Inflammatory macrophage treated with lipopolysaccharide for 1 hour (primary cell): ENCODE measurements at places on chromosomes 11 and 22.

GRCh38 chr22:20877715-20878114 is 18.9 kb downstream of the SNAP29 start:
- no peak for DNase-seq

- DNase-seq = no peak
Measured at GRCh38 chr11:69376155-69377028, 82.4 kb downstream of the MYEOV start.

DNA sequence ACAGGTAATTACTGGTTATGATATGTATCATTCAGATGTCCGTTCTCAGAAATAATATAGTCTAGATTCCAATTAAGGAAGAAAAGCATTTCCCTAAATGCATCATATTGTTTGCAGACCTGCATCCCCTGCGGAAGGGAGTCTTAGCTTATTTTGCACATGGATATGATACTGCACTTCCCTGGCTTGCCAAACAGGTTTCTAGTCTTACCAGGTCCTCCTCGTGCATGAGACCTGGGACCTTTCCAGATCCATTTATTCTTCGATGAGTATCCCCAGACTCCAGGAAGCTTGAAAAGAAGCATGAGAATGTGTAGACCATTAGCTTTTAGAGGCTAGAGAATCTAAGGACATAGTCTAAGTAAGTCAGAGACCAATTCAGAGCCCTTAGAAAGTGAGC is 30.6 kb downstream of the CYB5R2 start:
- no peak for DNase-seq

GRCh38 chr22:30591191-30591587 is 521 bp downstream of the PES1 start:
- DNase-seq = no peak

DNA sequence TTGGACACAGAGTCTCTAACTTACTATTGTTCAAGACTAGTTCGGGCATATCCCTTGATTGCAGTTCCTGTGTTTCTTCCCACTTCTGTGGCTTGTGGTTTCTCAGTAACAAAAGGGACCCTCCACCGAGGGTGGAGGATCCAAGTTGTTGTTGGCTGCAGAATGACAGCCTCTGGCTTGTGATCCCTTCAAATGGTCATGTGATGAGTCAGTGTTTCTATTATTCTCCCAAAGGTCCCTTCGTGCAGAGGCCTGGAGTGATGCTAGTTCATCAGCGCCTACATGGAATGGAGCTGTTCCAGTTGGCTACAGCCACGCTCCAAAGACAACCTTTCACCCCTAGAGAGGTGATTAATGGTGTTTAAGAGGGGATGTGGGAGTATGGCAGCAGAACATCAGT is 2.6 kb upstream of the VWCE start:
- peak; percentile 87 for DNase-seq

- DNase-seq = no peak
Measured at GRCh38 chr22:47355776-47356510, 593.5 kb downstream of the TBC1D22A start.

GRCh38 chr11:123448823-123449222 is 18.8 kb downstream of the GRAMD1B start:
- no peak for DNase-seq

DNA sequence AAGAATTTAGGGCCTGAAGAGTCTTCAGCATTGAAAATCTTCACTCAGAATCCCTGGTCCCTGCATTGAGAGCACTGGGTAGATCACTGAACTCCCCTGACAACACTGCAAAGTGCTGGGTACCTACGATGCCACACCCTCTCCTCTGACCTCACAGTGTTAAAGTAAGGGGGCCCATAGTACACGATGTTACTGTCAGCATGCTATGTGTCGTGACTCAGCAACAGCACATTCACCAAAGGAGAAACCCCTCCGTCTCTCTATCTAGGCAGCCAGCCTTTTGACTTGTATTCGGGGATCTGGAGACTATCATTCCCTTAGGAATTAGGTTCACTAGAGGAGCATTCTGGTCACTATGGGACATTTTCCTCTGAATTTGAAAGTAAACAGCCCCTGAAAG is 67.4 kb upstream of the PITPNB start:
- DNase-seq = no peak

DNA sequence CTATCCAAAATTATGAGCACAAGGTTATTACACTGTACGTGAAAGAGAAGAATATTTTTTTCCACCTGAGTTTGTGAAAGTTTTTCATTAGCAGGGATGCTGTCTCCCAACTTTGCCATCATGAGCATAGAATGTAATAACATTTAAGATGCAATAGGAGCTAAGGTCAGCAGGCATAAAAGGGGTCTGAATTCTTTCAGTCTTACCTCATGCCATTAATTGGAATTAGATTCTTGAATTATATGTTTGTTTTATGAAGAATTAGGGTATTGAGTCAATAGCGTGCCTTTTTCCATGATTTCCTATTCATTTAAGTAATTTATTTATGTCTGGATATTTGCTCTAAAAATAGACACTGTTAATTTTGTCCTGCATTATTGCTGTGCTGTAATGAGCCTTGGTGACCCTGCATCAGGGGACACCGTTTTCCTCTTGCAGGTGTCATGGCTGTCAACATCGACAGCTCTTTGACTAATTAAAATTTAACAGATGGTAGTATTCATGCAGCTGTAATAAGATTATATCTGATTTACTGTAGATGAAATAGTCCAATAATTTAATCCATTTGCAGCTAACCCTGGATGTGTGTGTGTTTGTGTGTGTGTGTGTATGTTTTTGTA is 637.5 kb downstream of the NELL1 start:
- no peak for DNase-seq

- DNase-seq = no peak
Measured at GRCh38 chr11:104917271-104918112, 19.2 kb upstream of the CASP12 start.

DNA sequence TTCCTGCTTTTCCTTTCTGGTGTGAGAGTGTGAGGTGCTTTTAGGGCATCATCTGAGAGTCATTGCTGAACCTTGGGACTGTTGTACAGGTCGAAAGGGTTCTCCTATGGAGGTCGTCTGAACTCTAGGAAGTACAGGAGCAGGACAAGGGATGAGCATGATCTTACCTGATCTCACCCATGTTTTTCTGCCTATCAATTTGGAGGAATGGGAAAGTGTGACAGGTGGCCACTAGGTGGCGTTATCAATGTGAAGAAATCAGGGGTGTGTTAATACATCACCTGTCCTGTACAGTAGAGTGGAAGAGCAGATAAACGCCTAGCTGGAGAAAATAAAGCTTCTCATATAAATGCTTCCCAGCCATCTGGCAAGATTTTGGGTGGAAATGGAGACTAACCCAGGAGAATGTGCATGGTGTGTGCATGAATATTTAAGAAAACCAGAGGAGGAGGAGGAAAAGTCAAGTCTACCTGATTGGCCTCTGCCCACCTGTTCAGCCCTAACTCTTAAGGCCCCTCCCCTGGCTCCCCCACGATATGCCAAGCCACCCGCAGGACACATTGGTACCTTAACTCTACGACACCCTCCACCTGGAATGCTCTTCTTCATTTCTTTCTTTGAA is 72.0 kb upstream of the NARS2 start:
- peak; percentile 45 for DNase-seq

GRCh38 chr11:93536101-93536861 is 6.9 kb downstream of the SMCO4 start:
- DNase-seq = no peak

DNA sequence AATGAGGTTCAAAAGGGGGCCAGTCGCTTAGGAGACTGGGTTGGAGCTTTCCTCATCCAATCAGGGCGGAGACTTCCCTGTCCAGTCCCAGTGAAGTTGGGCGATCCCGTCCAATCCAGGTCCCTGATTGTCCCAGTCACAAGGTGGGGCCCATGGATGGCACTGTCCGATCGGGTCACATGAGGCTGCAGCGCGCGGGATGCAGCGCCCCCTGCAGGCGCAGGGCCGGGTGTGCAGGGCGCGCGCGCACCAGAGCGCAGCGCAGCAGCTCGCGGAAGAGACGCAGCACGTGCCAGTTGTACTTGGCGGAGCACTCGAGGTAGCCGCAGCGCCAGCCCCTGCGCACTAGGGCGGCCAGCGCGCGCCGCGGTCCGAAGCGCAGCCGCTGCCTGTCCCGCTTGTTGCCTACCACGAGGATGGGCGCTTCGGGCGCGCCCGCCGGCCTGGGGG is 2.3 kb downstream of the RASL10A start:
- peak; percentile 39 for DNase-seq

DNA sequence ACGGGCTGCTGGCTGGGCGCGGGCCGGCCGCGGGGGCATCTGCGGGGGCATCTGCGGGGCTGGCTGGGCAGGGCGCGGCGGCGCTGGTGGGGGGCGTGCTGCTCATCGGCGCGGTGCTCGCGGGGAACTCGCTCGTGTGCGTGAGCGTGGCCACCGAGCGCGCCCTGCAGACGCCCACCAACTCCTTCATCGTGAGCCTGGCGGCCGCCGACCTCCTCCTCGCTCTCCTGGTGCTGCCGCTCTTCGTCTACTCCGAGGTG is 194 bp downstream of the DRD4 start:
- no peak for DNase-seq

DNA sequence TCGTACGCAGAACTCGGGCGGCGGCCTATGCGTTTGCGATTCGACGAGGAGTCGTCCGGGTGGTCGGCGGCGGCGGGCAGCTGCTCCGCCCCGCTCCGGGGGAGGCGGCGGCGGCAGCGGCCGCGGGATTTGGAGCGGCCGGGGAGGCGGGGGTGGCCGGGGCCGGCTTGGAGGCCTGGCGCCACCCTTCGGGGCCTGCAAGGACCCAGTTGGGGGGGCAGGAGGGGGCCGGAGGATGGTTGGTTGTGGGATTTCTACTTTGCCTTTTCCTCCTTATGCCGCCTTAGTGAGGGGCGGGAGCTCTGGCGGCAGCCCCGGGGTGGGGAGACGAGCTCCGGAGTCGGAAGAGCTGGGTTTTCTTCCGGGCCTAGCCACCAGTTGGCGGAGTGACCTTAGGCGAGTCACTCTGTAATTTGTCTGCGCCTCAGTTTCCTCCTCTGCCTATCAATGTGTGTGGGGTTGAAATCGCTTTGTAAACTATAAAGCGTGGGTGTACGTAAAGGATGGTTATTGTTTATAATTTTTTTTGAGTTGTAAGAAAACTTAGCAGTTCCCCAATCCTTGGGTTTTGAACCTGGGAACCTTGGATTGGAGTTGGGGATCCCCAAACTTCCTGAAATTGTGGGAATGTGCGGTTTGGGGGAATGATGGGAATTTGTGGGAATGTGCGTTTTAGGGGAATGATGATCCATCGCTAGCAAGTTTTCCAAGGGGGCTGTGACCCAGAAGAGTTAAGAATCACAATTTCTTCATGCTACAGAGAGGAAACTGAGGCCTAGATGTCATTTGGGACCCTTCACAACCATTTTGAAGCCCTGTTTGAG is 679 bp downstream of the TUG1 start:
- DNase-seq = peak; percentile 21

- peak; percentile 72 for DNase-seq
Measured at GRCh38 chr11:117188620-117189081, 10.1 kb downstream of the SIDT2 start.

GRCh38 chr11:21481255-21481654 is 711.6 kb upstream of the ANO5 start:
- DNase-seq = no peak

DNA sequence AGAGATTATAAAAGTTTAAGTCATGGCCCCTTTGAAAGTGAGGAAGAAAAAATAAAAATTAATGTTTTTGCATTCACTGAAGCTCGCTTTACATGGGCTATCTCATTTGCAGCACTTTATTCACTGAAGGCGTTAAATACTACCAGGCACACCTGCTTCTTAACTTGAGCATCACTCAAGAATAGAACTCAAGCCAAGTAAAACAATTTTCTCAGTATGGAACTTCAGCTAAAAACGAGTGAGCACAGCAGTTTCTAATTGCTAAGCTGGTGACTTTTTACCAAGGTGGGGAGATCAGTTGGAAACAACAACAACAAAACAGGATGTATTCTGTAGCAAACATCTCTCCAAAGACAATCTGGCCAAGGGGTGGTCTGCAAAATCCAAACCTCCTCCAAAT is 405.6 kb downstream of the RAB38 start:
- no peak for DNase-seq

DNA sequence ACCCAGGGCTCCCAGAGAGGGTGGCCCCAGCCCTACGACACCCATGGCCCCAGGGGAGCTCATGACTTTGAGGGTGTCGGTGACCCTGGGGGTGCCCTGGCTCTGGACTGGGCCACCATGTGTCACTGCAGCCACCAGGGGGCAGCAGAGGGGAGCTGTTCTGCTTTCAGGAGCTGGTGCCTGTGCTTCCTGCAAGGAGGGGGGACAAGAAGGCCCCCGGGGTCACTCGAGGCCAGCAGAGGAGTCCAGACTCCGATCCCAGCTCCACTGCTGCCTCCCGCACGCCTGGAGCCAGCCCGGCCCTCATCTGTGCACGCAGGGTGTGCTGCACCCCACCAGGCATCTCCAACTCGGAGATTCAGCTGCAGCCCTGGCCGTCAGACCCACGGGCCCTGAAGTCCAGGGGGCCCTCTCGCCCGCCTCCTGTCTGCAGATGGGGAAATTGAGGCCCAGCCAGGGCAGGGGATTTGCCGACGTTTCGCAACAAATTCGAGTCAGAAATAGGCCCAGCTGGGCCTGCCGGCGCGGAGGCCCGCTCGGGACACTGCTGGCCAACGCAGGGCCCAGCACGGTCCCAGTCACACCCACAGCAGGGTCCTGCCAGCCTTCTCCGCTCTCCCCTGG is 29.5 kb upstream of the WNT7B start:
- DNase-seq = peak; percentile 71

DNA sequence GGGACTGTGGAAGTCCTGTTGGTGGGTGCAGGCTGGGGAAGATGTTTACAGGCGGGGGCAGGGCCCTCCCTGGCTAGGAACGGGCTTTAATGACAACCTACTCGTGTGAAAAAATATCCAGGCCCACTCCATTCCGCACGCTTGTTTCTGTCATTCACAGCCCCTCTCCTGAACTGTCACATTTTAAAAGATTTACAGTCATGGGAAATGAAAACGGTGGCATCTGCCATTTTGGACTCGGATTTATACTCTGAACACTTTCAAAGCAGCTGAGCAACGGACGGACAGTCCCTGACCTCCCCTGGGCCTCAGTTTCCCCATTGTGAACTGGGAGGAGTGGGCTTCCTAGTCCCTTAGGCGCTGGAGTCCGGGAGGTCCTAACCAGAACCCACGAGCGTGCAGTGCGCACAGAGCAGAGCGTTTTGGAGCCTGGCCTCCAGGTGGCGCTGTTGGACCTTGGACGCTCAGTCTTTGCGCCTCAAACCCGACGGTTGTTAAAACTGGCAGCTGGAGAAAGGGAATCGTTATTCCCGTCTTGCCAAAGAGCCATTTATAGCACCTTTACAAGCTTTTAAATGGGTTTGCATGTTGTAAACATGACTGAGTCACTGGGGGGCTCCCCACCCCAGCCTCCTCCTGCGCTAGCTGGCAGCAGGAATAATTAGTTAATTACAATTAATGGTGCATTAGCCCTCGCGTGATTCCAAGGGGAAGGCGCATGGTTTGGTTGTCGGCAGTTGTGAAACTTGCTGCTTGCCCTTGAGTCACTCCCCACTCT is 75.3 kb downstream of the FBLN1 start:
- DNase-seq = peak; percentile 96

DNA sequence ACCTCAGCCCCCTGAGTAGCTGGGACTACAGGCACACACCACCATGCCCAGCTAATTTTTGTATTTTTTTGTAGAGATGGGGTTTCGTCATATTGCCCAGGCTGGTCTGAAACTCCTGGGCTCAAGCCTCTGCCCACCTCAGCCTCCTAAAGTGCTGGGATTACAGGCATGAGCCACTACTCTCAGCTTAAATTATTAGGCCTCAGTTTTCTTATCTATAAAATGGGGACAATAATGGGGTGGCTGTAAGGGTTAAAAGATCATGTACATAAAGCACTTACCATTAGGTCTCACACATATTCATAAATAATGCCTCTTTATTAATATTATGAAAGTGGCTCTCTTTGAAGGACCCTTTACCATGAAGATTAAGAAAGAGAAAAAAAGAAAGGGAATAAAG is 31.5 kb upstream of the CKAP5 start:
- no peak for DNase-seq

GRCh38 chr22:49548356-49549202 is 279.1 kb downstream of the BRD1 start:
- DNase-seq = no peak
